RWPE2 (cell line): ENCODE measurements at places on chromosomes 1 and 21.

DNA sequence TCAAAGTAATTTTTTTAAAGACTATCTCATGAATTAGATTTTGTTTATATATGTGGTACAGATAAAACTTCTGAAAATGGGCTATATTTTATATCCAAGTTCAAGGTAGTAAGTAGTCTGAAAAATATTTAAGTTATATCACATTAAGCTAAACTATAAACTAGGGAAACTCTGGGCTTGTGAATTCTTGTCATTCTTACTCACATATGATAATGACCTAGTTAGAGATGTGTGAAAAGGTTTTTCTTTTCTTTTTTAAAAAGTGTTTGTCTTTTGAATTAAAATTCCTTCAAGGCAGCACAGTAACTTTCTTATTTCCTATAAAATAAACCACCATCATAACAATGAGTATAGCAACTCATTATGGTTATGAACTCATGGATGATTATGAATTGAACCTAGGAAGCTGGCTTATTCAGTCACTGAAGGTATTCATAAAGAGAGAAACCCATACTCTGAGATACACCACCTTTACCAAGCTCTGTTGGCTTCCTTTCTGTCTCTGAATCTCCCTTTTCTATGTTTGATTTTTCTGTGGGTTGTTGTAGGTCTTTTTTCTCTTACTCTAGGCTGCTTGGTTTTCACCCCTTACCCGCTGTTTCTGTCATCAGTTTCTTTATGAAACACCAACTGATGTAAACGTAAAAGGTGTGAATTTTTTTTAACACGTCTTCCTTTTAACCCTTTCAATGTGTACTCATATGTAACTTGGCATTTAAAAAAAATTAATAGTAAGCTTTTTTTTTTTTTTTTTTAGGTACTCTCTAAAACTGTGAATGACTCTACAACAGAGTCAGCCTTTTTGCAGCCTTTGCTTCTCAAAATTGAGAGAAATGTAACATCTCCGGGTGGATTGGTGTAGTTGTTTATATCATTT is 25.2 kb downstream of the IL12RB2 start:
- DNase-seq = no peak

GRCh38 chr1:197915862-197916499 is 1.2 kb upstream of the LHX9 start:
- peak; percentile 75 for DNase-seq

- no peak for DNase-seq
These were observed 48.2 kb upstream of the ACTRT2 start for GRCh38 chr1:2972879-2973575.

GRCh38 chr21:41800425-41801320 is 33.8 kb upstream of the RIPK4 start:
- DNase-seq = no peak

DNA sequence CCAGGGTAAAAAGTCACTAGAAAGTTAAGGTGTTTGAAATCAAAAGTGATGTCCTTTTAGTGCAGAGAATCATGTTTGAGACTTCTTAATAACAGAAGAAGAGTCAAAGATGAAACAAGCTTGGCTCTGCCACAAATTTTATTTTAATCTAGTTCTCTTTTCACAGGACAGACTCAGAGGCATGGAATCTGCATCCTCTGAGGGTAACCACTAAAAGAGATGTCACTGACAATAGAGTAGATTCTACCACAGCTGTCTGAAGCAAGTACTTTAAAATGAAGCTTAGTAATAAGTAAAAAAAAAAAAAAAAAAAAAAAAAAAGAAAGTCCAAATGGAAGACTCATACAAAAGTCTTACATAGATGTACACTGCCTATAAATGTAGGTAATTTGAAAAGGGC is 519.7 kb upstream of the PRMT6 start:
- DNase-seq = no peak

GRCh38 chr1:104953555-104953954 is 1203.9 kb downstream of the AMY1C start:
- no peak for DNase-seq

DNA sequence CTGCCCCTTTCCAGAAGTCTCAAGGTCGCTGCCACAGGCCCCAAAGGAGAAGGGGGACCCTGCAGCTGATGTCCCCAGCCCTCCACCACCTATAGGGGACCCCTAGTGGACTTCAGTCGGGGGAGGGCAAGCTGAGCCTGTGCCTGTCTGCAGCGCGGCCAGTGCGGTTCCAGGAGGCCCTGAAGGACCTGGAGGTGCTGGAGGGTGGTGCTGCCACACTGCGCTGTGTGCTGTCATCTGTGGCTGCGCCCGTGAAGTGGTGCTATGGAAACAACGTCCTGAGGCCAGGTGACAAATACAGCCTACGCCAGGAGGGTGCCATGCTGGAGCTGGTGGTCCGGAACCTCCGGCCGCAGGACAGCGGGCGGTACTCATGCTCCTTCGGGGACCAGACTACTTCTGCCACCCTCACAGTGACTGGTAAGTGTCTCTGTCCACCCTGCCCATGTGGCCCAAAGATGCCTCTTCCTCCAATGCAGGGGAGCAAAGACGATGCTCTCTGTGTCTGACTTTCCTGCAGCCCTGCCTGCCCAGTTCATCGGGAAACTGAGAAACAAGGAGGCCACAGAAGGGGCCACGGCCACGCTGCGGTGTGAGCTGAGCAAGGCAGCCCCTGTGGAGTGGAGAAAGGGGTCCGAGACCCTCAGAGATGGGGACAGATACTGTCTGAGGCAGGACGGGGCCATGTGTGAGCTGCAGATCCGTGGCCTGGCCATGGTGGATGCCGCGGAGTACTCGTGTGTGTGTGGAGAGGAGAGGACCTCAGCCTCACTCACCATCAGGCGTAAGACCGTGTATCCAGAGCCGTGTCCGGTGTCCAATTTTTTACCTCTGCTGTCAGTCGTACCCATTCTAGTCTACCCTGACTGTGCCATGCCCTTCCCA is 79.9 kb downstream of the OBSCN start:
- DNase-seq = peak; percentile 38

DNA sequence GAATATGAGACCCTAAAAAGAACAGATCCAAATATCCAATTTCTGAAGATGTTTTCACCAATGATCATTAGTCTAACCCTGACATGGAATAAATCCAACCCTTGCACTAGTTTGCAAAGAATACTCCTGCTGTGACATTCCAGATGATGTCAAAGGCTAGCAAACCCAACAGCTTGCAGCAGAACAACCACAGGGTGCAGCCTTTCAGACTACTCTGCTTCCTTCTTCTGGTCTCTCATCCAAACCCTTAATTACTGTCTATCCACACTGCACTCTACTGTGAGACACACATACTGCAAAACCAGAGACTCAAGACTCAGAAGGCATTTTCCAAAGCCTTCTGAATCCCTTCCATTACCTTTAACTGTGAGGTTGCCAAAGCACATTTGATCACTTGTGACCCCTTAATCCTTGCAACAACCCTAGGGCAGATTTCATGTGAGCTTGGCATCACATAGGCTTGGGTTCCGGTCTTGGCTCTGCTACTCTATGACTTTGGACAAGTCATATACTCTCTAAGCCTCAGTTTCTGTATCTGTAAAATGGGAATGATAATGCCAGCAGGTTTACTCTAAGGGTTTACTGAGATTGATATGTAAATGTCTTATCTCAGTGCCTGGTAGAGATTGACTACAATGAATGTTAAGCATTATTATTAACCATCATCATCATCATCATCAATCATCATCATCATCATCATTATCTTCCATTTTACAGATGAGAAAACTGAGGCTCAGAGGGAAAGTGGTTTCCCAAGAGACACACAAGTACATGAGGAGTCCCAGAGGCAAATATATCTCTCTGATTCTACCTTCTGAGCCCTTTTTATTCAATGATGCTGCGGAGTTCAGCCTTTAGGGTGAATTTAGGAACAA is 94.5 kb downstream of the SYF2 start:
- DNase-seq = no peak

- DNase-seq = no peak
These were observed 34.5 kb downstream of the HMGB4 start for GRCh38 chr1:33898406-33898805.

- DNase-seq = no peak
These were observed 149.7 kb upstream of the JUN start for GRCh38 chr1:58933599-58933926.

- no peak for DNase-seq
These were observed 11.2 kb downstream of the F11R start for GRCh38 chr1:161009602-161010211.

- no peak for DNase-seq
These were observed 7.0 kb upstream of the TRIM45 start for GRCh38 chr1:117128323-117129079.

DNA sequence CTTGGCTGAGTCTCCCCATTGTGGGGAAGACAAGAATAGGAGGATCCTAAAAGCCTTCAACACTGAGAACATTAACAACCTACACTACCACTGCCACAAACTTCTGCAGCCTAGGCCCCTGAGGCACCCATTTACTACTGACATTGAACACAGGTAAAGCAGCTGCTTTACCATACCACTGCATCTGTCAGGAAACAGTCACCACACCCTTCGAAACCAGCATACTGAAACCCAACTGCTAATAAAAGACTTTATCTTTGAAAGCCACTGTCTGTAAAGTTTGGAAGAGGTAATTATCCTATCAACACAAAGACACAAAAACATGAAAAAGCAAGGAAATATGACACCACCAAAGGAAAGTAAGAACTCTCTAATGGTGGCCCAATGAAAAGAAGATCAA is 7.4 kb downstream of the IFNAR1 start:
- no peak for DNase-seq

- DNase-seq = no peak
These were observed 13.3 kb downstream of the PLPPR5 start for GRCh38 chr1:98991127-98992012.

- DNase-seq = no peak
These were observed 53.4 kb upstream of the BMP8A start for GRCh38 chr1:39438042-39438441.

GRCh38 chr1:162303004-162303344 is 73.7 kb downstream of the SPATA46 start:
- no peak for DNase-seq

DNA sequence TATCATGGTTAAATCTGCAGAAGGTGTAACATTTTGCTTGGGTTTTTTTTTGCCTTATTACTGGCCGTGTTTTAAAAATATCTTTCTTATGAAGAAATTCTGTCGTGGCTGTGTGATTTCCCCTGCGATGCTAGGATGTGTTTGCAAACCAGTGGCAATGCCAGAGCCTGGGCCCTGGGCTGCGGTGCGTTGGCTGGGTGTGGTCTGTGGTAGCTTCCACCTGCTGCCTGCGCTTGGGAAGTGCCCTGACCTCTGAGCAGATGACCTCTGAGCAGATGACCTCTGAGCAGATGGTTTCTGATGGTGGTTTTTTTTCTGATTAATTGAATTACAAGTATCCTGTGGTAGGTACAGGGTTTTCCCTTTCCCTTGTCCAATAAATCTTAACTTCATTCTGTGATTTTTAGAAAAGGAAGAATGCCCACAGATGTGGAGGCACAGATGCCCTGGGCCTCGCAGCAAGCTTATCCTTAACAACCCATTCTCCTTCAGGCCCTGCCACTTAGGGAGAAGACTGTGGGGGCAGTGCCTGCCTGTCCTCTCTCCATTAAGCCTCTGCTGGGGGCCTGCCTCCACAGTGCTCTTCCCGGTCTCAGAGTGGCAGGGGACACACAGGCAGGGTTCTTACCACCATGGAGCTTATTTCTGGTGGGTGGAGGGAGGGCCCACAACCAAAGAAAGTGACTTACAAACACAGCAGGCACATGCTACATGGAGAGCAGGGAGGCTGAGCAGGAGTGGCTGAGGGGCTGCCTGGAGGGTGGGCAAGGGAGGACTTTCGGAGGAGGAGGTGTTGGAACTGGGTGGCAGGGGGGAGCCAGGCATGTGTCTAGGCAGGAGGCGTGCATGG is 81.7 kb downstream of the PCBP3 start:
- no peak for DNase-seq

DNA sequence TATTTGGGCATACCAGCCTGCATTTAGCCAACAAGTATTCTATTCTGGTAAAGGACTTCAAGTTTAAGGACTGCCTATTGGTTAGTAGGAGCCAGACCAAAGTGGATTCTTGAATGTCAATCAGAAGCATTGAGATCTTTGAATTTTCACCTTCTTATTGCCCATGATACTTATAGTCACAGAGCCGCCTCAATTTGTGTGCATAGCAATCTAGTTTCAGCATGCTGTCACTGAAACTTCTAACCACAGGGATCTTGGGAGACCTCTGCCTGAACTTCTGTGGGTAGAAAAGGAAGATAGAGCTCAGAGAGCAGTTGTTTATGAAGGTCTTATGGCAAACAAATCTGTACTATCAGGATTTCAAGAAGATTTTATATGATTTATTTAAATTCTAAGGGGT is 501.4 kb upstream of the USP24 start:
- DNase-seq = no peak

DNA sequence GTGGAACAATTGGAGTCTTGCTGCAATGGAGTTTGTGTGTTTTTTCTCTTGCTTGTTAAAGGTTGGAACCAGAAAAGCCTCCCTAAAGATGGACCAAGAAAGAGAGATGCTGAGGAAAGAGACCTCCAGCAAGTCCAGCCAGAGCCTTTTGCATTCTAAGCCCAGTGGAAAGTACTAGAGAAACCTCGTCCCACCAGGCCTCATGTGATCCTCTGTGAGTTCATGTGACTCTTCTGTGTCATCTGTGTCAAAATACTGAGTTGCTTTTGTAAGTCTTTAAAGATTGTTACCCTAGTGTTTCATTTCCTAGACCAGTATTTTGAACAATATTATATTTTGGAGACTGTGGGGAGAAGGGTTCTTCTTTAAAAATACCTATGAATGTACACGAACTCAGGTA is 12.5 kb upstream of the EFHD2 start:
- no peak for DNase-seq

GRCh38 chr1:174266476-174266875 is 107.2 kb downstream of the RABGAP1L start:
- no peak for DNase-seq

DNA sequence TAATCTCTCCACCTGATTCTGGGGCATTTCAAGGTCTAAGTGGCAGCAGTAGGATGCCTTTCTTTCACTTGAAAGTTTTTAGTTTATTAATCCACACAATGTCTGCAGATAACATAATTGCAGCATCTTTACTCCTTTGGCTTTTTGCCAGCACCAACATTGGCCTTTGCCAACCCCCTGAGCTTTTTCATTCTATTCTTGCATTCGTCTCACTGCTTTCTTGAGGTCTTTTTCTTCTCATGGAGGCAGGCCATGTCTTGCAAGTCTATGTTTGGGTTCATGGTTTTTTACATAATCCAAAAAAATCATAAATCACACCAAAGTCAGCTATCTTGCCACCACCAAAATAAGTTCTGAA is 30.4 kb upstream of the COG2 start:
- no peak for DNase-seq

GRCh38 chr21:15192243-15192642 is 127.4 kb upstream of the NRIP1 start:
- DNase-seq = peak; percentile 55

DNA sequence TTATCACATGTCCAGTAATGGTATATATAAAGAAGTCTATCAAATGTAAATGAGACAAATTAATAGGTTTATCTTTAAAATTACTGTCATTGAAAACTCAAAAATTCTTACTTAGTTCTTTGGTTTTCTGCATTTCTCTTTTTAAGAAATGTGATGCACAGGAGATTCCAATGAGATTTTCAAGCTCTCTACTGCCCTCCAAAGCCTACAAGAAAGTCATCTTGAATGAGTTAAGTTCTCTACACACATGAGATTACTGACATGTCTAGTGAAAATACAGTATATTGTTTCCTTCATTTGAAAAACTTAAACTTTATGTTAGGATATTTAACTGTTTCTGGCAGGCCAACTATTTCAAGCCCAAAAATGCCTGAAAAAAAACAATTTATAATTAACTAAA is 68.8 kb downstream of the ITGB3BP start:
- no peak for DNase-seq
